ENCODE measurements at places on chromosomes 13 and 19.

DNA sequence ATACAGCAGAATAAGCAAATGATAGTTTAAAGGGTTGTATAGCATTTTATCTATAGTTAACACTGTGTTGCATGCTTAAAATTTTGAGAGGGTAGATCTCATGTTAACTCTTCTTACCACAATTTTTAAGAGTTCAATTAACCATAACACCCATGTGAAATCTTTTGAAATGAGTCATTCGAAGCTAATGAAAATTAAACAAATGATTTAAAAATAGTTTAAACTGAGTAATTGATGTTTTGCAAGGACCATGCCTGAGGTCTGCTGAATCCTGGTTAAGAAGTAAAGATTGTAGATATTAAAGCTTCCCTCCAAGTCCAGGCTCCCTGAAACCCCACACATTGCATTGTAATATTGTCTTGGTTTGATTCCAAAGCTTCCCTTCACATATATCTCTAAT is 176.7 kb upstream of the RNF113B start:
- no peak for DNase-seq

DNA sequence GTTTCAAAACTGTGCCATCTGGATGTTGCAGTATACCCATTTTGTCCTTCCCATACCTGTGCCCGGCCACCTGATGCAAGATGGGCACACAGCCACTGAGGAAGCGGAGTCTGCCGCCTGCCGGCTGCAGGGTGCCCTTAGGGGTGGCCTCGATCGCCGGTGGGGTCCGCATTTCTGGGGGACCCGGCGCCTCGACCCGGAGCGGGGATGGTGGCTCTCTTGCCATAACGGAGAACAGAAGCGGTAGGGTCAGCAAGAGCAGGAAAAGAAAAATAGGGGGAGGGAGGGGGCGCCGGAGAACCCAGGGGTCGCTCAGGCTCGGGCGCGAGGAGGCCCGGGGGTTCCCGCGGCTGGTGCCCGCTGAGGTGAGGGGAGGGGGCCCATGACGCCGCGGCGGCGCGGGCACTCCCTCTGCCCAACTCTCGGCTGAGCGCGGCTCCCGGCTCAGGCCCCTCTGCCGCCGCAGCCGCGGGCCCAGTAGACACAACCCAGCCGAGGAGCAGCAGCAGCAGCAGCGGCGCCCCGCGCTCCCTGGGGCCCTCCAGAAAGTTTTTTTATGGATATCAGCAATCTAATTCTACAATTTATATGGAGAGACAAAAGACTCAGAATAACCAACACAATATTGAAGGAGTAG is 13.8 kb upstream of the CYP4F2 start:
- DNase-seq = no peak

- no peak for DNase-seq
These were observed 384.8 kb downstream of the SLC7A1 start for GRCh38 chr13:29210676-29211075.

DNA sequence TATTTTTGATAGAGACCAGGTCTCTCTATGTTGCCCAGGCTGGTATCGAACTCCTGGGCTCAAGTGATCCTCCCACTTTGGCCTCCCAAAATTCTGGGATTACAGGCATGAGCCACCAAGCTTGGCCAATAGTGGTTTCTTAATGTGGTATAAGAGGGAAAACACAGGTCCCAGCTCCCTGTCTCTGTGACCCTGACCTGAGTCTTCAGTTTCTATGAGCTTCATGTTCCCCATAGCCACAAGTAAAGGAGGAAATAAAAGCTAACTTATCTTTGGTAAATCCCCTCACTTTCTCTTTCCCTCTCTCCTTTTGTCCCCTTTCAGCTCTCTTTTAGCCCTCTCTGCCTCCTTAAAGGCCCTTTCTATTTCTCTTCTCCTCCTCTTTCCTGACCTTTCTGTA is 50.3 kb downstream of the ABCC4 start:
- DNase-seq = no peak

- no peak for DNase-seq
These were observed 32.2 kb downstream of the ZNF557 start for GRCh38 chr19:7101498-7102253.

- DNase-seq = no peak
These were observed 13.1 kb downstream of the ATP8A2 start for GRCh38 chr13:25384758-25385410.

- no peak for DNase-seq
These were observed 328.1 kb downstream of the TBC1D4 start for GRCh38 chr13:75153834-75154233.

- no peak for DNase-seq
These were observed 470.7 kb upstream of the SLITRK1 start for GRCh38 chr13:84352946-84353345.

DNA sequence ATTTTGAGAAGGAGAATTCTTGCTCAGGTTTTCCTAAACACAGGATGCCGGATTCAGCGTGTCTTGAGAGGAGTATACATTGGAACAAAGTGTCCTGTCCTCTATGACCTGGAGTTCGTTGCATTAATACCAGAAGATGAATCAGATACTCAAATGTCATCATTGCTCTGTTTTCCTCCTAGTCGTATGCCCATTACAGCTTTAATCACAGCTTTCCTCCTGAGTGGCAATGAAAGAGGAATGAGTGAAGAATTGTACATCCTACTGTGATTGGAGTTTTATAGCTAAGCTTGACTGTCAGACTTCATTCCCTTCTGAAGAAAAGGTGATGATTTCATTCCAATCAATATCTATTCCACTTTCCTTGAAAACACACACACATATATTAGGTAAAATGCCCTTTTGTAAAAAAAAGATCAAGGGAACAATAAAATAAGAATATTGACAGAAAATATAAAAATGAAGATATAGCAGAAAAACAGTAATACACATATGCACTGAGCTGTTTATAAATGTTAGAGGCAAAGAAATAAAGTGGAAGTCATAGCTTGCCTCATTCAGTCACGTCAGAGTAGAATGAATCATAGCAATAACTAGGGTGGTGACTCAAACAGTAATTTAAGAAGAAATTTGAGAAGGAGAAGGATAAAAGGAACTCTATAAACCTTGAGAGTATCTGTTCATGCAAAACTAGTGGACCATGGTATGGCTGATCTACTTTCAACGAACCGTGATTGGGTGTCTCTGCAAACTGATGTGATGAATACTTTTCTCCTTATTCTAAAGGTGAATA is 501.5 kb downstream of the SUCLA2 start:
- DNase-seq = peak; percentile 81

DNA sequence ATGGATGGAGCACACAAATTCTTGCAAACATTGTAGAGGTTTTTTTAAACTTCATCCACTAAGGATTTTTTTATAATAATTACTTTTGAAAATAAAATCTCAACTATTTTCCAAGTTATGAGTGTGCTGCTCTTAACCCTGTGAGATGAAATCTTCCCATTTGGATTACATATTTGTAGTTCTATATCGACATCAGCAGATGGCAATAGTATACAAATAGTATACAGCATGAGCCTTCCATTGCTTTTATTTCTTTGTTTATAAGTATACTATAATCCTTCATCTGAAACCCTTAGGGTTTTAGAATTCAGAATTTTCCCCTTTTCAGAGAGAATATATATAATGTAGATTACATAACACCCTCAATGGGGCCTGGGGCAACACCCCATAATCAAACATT is 70.5 kb downstream of the GJA3 start:
- DNase-seq = no peak

GRCh38 chr19:53792721-53793433 is 31.2 kb downstream of the NLRP12 start:
- peak; percentile 86 for DNase-seq

- DNase-seq = no peak
These were observed at the start of gene ACP4 for GRCh38 chr19:50790396-50790795. Gene ACP4, plus strand, starts transcription at chr19:50790415. Its CDS starts 0 bp downstream, at chr19:50790415.

DNA sequence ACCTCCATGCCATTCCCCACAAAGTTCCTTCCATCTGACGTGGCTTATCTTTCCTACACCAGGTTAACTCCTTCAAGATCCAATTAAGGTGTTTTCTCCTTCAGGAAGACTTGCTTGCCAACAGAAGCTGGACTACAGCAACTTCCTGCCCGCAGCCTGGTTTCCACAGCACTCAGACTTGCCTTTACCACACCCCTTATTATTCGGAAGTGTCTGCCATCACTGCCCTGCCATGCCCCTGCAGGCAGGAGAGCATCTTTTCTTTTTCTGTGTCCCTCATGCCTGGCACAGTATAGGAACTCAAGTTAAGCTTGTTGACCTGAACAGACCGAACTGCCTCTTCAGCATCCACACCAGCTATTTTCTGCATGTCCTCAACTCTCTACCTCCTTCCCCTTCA is 168.0 kb downstream of the FOXO1 start:
- no peak for DNase-seq

GRCh38 chr19:16094360-16095070 is 17.2 kb upstream of the RAB8A start:
- no peak for DNase-seq

DNA sequence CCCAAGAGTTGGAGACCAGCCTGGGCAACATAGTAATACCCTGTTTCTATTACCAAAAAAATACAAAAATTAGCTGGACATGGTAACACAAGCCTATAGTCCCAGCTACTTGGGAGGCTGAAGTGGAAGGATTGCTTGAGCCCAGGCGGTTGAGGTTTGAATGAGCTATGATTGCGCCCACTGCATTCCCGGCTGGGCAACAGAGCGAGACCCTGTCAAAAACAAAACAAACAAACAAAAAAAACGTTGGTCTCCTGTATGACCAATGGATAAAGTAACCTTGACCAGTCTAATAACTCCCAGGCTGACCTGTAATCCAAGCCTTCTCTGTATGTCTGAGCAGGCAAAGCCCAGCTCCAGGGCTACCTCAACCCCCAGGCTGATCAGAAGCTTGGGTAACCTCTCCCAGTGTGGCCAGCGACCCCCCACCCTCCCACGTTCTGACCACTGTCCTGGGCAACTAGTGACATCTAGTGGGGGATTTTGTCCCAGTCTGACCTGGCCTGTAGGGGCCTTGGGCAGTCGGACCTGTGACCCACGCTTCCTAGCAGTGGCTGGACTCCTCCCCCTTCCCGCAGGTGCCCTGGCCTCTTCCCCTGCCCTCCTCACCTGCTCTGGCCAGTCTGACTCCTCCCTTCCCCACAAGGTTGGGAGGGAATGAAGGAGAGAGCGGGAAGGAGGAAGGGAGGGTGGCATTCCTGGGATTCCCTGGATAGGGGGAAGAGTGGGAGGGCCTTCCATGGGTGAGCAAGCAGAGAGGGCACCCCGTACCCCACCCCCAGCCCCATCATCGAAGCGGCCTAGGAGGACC is 1.0 kb upstream of the BCAM start:
- no peak for DNase-seq

GRCh38 chr19:40750874-40751537 is at the start of gene SNRPA:
Gene SNRPA, plus strand, starts transcription at chr19:40751203. Its CDS starts 206 bp downstream, at chr19:40751409.
- DNase-seq = peak; percentile 99

GRCh38 chr13:21707586-21707985 is 36.7 kb downstream of the FGF9 start:
- no peak for DNase-seq

- no peak for DNase-seq
These were observed 14.3 kb upstream of the ZNF667 start for GRCh38 chr19:56491399-56491798.

GRCh38 chr19:17079710-17080439 is 4.3 kb downstream of the MYO9B start:
- DNase-seq = peak; percentile 94

DNA sequence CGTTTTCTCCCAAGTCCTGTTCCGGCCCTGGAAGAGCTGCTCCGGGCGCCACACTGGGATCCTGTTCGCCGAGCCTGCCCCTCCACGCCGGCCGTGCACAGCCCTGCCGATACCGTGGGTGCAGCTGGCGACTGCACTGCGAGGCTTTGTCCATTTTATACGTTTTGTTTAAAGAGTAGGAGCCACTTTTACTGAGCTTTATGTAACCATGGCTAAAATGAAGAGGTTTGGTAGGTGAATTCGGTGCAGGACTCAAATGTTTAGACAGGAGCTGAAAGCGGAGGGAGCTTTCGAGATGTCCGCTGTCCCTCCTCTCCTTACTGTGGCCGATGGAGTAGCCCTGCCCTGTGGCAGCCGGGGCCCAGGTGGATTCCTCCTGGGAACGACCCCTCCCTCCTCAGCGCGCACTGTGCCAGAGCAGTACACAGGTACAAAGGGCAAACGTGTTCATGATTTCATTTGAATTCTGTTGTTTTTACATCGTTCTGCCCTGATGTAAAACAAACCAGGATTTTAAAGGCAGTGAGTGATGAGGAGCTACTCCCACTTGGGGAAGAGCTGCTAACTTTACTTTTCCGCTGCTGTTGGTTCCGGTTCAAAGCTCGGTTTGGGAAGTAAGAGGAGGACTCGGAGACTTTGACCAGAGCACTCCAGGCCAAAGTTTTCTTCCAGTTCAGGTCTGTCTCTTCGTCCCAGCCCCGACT is 1.7 kb downstream of the COL4A2 start:
- no peak for DNase-seq

DNA sequence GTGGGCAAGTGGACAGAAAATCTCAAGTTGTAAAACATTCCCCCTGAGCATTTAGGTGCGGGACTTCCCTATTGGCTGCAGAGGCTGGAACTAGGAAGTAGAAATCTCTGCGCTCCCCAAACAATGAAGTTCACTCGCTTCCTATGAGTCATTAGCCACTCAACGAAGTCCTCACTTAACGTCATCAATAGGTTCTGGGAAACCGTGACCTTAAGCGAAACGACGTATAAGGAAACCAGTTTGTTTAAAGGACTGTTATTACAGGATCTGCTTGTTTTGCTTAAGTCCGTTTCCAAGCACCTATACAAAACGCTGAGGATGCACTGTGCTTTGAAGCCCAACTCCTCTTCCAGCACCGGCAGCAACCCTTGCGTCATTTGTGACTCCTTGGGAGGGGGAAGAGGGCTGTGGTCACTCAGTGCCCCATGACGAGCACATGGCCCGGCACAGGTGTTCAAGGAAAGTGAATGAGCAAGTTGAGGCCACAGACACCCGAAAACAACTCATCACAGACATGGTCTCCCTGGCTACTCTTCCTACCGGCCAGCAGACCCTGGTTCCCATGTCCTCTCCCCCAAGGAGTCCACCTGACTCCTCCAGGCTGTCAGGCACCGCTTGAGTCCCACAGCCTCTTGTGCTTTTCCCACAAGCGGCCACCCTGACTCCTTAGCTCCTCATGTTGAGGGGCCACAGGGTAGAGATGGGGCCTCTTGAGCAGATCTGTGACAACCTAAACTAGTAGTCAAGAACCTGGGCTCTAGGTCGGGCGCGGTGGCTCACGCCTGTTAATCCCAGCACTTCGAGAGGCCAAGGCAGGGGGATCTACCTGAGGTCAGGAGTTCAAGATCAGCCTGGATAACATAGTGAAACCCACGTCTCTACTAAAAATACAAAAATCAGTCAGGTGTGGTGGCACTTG is 4.8 kb downstream of the RPS16 start:
- DNase-seq = peak; percentile 65

- peak; percentile 24 for DNase-seq
These were observed 783 bp downstream of the RHPN2 start for GRCh38 chr19:33063753-33064457.

DNA sequence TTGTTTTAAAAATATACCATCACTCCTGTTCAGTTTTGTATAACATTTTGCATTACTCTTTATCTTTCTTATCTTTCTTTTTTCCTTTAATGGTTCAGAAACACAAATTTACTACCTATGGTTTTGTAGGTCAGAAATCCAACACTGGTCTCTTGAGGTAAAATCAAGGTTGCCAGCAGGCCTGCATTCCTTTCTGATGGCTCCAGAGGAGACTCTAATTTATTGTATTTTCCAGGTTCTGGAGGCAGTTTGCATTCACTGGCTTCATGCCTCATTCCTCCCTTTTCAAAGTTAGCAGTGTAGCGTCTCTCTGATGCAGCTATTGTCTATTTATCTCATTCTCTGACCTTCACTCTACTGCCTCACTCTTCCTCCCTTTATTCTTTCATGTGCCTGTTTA is 767.4 kb downstream of the SLITRK6 start:
- DNase-seq = no peak

- DNase-seq = no peak
These were observed 31.0 kb downstream of the CRYL1 start for GRCh38 chr13:20494656-20495055.

Data from myocyte (in vitro differentiated cells).